ENCODE measurements at places on chromosomes 6 and 20.

DNA sequence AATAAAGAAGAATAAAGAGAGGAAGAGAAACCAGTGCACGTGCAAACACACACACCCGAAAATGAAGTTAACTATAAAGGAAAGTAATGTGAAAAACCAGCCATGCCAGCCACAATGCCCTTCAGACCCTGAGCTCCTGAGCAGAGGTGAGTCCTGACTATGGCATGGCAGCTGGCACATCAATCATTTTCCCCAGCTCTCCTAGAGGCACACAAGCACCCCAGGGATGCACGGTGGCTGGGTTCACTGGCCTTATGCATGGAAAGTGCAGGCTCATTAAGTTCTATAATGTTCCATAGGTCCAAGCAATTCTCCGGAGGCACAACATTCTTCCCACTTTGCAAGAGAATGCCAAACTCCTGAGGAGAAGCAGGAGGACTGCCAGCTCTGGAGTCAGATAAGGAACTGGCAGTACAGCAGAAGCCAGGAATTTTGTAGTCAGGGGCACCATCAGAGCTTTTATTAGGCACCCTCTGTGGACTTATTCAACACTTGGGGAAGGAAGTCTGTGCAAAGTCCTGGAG lies 175.0 kb upstream of the PRDM1 start:
- DNase-seq, result no peak

- DNase-seq, result no peak
Observed at GRCh38 chr6:64679416-64679815, 1027.6 kb downstream of the EYS start.

- no peak for DNase-seq
Observed at GRCh38 chr6:16759181-16759645, 2.0 kb downstream of the ATXN1 start.

DNA sequence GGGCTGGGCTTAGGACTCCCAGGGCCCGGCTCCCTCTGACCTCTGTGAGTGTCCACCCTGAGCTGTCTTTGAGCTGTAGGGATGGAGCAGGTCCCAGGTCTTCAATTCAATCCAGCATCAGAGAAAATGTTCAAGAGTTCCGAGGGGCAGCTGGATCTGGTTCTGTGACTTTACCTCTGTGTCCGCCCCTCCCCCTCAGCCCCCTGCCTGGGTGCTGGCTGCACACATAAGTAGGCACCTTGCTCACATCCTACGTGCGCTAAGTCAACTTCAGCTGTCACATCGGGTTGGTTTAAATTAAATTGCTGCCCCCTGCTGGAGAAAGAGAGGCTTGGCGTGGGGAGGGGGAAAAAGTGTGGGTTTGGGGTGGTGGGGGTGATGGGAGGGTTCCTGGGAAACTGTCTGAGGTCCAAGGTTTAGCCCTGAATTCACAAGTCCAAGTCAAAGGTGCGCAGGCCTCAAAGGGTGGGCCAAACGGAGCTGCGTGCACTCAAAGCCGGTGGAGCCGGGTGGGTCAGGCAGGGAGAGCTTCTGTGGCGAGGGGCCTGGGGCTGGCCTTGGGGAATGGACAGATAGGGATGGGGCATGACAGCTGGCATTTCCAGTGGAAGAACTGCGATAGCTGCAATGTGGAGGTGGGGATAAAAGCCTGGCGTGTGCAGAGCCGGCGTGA lies 3.0 kb downstream of the WFDC5 start:
- peak; percentile 39 for DNase-seq

DNA sequence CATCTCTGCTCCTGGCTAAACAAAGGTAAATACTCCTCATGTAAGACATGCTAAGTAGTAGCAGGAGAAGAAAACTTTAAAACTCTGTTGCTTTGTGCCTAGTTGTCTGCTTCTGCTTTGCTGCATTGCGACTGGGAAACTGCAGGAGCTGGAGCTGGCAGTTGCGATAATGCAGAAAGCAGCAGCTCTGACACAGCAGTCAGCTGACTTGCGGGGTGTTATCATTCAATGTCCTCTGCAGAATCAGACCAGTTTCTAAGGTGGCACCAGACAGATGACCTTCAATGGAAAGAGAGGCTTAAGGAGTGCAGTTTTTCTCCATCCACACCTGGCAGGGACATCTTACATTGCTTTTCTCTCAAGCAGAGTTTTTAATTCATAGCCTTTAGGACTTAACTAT lies 69.9 kb upstream of the SOX4 start:
- no peak for DNase-seq

DNA sequence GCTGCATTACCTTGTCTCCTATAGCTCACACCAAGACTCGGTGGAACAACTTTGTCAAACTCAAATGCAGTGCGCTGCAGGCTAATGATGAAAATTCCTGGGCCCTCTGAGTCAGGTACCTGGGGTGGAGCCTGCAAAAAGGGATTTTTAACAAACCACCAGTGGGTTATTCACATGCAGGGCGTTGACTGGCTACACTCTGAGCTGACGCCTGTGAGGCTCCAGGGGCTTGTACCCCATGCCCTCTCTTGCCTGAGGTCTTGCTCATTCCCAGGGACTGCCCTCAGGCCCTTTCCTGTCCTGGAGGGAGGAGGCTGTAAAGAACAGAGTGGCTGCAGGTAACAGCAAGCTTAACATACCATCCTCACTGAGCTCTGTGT lies 9.2 kb downstream of the GTSF1L start:
- no peak for DNase-seq

GRCh38 chr6:133568970-133569889 lies 319.7 kb upstream of the TCF21 start:
- DNase-seq, result peak; percentile 33

Data from activated CD4-positive, alpha-beta T cell treated with anti-CD3 and anti-CD28 coated beads for 48 hours (primary cell).